Spleen (tissue), 13 donors: ENCODE measurements at places on chromosomes 2 and 18. TPM values are rescaled to one million over a fixed set of nuclear protein-coding genes. Genes with fewer than 3 reads are reported as not detected.

DNA sequence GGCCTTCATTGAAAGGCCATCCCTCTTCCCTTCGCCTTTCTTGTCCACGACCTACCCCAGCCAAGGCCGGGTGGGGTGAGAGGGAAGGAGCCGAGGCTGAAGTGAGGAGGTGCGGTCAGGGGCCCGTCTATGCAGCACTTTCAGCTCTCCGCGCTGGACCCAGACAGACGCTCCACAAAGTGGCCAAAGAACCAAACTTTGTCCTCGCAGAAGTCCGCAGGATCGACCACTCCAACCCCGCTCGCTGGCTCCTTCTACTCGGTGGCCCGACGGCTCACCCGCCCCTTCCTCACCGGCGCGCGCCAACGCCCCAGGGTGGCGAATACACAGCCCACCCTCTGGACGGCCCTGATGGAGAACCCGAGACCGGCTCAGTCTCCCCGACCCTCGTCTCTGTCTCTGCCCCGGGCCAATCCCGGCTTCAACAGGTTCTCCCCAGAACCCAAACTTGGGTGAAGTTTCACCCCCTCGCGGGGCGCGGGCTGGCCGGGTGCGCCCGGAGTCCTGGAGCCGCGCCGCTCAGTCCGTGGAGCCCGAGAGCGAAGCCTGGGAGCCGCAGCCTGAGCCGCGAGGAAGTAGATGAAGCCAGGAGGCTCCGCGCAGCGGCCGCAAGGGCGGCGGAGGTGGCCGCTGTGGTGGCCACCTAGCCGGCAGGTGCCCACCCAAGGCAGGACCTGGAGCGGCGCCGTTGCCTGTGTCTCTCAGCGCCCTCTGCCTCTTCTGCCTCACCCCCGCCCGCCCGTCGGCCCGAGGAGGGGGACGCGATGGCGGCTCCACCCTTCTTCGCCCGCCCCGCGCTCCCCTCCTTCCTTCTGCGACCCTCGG is 26.7 kb upstream of the ALPP start:
- DNase-seq, result peak; percentile 66

GRCh38 chr18:58501066-58501896 is 127.6 kb downstream of the ALPK2 start:
- no peak for DNase-seq

DNA sequence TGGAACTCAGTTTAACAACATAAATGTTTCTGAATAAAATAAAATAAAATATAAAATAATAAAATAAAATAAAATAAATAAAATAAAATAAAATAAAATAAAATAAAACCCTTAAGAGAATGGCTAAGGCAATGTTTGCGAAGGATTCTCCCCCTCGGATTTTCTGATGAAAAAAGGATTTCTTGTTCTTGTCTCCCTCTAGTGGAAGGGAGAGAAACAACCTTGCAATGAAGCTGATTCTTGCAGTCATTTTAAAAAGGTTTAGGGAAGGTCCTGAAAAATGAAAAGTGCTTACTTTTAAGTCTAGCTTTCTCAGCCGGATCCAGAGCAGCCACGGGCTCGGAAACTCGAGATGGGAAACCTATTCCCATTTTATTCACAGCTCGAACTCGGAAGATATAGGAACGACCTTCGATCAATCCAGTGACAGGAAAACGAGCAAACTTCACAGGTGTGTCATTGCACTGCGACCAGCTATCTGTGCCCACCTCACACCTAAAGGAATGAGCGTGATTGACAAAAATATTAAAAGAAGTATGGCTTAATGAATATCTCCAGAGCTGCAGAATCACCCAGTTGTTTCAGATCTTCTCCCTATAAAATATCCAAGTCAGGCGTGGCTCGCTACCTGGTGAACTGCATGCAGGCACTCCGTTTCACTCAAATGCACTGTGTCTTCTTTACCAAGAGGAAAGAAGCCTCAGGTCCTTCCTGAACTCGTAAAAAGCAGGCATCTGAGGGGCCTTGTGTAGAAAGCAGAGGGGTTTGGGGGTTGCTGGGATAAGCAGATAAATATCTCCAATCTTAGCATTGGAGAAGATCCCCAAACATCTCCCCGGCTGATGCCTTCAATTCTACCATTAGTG is 68.1 kb downstream of the MYOM1 start:
- DNase-seq, result no peak

Gene ASXL2
- 34.0 TPM for total RNA-seq

Gene C2orf76
- total RNA-seq, result 7.2 TPM

Gene SIX3
- total RNA-seq, result not detected

Gene ABCG5
- not detected for total RNA-seq
